Left ventricle myocardium superior (tissue), 1 donor: ENCODE measurements at places on chromosomes 7 and 10. TPM values are rescaled to one million over a fixed set of nuclear protein-coding genes. Genes with fewer than 3 reads are reported as not detected.

The KIF11 gene
- total RNA-seq: 0.64 TPM

The HOXA11 gene
- not detected for total RNA-seq

The OR9A2 gene
- not detected for total RNA-seq

The TSPAN33 gene
- 15.1 TPM for total RNA-seq

The MTURN gene
- total RNA-seq: 18.8 TPM

The PRPS1L1 gene
- total RNA-seq: not detected

GRCh38 chr7:74230446-74231231 lies 20.8 kb downstream of the LAT2 start:
- no peak for DNase-seq

- no peak for DNase-seq
These were observed 19.7 kb downstream of the ZNF32 start for GRCh38 chr10:43628956-43629355.

DNA sequence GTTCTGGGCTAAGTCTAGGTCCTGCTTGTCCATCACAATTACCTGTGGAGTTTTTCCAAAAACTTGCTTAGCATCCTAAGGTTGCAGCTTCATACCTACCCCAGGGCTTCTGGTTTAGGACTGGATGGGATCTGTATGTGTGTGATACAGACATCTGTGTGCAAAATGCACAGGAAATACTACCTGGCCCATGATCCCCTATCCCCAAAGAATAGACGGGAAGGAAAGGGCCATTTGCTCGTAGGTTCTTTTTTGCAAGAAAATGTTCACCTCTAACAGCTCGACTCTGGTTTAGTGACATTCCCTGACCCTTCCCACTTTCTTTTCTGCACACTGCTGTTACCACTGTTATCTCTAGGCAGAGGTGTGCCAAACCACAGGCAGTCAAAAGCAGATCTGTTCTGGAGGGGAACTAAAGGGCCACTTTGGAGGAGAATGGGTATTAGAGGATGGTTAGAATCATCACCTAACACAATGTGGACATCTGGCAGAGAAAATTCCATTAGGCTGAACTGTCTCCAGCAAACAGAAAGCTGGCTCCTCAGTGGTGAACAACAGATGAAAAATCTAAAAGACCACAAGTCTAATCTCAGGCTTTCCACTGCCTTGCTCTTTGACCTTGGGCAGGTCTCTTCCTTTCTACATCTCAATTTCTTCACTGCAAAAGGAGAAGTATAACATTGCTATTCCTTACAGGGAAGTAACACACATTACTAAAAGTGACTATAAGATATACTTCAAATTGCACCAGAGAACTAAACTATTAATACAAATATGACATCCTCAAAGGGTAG lies 107.4 kb downstream of the UBE2H start:
- DNase-seq: no peak

GRCh38 chr7:78197447-78197846 lies 398.9 kb downstream of the PHTF2 start:
- no peak for DNase-seq

- no peak for DNase-seq
These were observed 131.5 kb downstream of the SFMBT2 start for GRCh38 chr10:7279303-7279702.

DNA sequence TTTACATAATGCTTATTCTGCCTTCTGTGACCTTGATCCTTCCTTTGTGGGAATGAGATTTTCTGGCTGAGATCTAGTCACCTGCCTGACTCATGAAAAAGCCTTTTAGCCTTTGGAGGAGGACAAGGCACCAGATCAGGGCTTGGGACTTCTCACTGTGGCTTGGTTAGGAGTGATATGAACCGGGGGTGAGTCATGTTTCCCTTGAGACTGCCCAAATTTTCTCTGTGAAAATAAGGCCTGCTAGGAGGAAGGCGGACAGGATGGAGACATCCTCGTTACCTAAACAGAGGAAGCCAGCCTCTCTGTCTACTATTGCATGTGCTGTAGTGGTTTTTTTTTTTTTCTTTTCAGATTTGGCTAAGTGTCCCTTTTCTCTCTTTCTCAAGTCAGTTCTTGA lies 57.8 kb downstream of the EVX1 start:
- DNase-seq: no peak

DNA sequence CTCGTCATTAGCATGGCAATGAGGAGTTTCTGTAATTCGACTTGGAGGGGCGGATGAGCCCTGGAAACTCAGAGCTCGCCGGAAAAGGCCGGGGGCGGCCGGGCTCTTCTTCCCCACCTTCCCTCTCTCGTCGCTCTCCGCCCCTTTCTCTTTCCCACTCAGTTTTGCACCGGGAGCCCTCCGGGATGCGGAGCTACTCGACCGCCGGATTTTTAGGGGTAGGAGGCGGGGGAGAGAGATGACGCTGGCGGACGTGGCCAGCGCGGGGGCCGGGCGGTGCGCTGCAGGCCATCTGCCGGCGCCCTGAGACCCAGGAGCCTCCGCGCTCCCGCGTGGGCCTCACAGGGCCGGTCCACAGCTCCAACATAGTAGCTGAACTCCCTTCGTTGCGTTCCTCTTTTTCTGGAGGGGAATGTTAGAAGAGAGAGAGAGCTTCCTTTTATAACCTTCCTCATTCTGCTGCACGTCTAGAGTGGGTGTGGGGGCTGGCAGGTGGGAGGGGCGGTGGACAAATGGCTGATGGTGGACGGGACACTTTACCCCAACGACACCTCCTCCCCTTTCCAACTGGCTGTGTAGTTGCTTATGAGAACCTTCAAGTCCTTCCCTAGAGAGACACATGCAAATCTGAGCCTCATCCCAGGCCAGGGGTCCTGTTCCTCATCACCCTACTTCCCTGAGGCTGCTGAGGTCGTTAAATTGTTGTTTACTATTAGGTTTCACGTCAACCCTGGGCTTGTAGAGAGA lies 1.1 kb upstream of the HOXA1 start:
- DNase-seq: no peak

DNA sequence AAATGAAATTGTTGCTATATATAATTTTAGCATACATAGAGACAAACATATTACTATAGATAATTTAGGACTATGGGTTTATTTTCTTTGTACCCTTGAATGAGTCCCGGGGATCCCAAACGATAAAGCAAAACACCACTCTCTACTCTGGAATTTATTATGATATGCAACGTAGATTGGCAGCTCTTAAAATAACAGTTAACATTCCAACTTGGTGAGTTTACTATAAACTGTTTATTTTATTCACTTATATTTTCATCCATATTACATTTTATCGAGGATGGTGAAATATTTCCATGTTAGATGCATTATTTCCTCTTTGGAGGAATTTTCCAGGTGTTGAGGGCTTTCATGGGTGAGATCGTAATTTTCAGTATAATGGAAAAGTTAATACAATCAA lies 138.7 kb upstream of the DGKB start:
- DNase-seq: no peak

GRCh38 chr7:42080841-42081586 lies 156.0 kb downstream of the GLI3 start:
- no peak for DNase-seq
